Spinal cord (tissue), 10 donors: ENCODE measurements at places on chromosomes 2 and 18.
A peak's percentile ranks its signal among the peaks of the same experiment; 100 is the strongest.

- peak; percentile 46 for DNase-seq
- H3K4me3 ChIP-seq = peak overlapping the region; percentile 74
- H3K36me3 ChIP-seq = no peaks in the 10 kb centered on the region
- peak overlapping the region; percentile 75 for H3K27ac ChIP-seq
These were observed 71.2 kb downstream of the PLB1 start for GRCh38 chr2:28567061-28567471.

- no peak overlapping the region for H3K27ac ChIP-seq
- H3K27me3 ChIP-seq = no peaks in the 10 kb centered on the region
- H3K4me1 ChIP-seq = peaks cover 36% of the 10 kb centered on the region
- H3K36me3 ChIP-seq = peaks cover 44% of the 10 kb centered on the region
- no peak for DNase-seq
These were observed 11.6 kb downstream of the TRIB2 start for GRCh38 chr2:12728221-12728777.

GRCh38 chr18:53843113-53843760 lies 381.2 kb downstream of the MBD2 start:
- no peak for DNase-seq
- no peaks in the 10 kb centered on the region for H3K36me3 ChIP-seq
- H3K27ac ChIP-seq = no peak overlapping the region
- H3K4me3 ChIP-seq = no peak overlapping the region
- no peaks in the 10 kb centered on the region for H3K27me3 ChIP-seq

- no peak overlapping the region for H3K27ac ChIP-seq
- no peaks in the 10 kb centered on the region for H3K4me1 ChIP-seq
- DNase-seq = no peak
- H3K27me3 ChIP-seq = no peaks in the 10 kb centered on the region
- H3K36me3 ChIP-seq = no peaks in the 10 kb centered on the region
These were observed 314.4 kb upstream of the NT5C1B start for GRCh38 chr2:18903750-18904149.

DNA sequence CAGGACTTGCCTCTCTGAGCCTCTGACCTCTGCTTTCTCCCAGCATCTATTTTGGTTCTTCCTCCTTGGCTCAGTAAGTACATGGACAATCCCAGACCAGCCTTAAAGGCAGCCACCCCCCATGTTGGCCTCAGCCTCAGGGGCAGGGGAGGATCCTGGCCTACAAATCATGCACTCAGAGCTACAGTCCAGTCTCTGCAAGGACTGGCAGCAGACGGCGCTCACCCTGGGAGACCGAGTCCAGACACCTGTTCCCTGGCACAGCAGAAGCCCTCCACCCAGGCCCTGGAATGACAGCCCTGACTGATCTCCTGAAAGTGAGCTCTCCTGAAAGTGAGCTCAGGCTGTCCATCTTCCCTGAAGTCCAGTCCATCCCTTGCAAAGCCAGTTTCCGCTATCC lies 25.7 kb upstream of the PTPN4 start:
- no peak for DNase-seq
- H3K27ac ChIP-seq = no peak overlapping the region
- peaks cover 28% of the 10 kb centered on the region for H3K4me1 ChIP-seq
- no peak overlapping the region for H3K4me3 ChIP-seq
- no peaks in the 10 kb centered on the region for H3K27me3 ChIP-seq

DNA sequence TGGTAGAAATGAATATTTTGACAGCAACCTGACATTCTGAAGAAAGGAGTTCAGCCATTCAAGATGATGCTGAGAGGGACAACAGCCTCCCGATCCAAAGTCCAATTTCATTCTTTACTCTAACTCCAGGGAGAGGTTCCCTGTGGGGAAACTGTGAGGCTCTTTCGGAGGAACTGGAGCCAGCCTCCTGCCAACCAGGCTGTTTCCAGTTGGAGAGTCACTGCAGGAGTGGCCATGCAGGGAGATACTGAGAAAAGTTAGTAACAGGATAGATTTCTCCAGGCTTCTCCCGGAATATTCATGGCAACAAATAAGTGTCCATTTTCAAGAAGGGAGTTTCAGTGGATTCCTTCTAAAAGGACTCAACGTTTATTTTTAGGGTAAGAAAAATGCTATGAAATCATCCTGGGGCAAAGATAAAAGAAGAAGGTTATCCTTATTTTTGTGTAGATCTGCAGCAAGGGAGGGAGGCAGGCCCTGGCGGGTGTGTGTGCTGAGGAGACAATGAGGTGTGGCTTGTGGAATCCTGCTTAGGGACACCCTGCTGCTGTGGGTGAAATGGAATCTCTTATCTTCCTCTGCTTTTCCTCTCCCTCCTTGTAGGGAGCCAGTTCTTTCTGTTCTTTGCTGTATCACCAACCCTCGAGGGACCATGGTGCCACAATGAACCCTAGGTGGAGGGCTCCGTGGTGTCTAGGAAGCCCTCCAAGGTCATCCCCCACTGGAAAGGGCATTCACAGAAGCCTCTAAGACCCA lies 18.1 kb downstream of the KLHL14 start:
- H3K36me3 ChIP-seq = no peaks in the 10 kb centered on the region
- H3K4me1 ChIP-seq = no peaks in the 10 kb centered on the region
- H3K27me3 ChIP-seq = no peaks in the 10 kb centered on the region
- no peak overlapping the region for H3K27ac ChIP-seq
- H3K4me3 ChIP-seq = no peak overlapping the region

- DNase-seq = no peak
- H3K27ac ChIP-seq = no peak overlapping the region
- no peak overlapping the region for H3K4me3 ChIP-seq
- no peaks in the 10 kb centered on the region for H3K36me3 ChIP-seq
These were observed 173.7 kb downstream of the MYCN start for GRCh38 chr2:16114070-16114469.

DNA sequence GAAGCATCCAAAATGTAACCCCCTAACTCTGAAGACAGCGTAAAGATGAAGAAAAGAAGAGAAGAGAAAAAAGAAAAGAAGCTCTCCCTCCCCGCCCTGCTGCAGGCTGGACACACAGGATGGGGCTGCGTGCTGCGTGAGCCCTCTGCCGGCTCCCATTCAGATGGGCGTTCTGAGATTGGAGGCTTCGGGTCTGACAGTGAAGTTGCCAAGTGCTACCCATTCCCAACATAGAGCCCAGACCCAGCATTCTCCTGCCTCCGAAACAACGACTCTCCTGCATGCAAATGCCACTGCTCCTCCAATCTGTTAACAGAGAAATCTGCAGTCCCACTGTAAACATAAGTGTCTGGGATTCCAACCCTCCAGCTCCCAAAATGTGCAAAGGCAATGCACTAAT lies 234.9 kb downstream of the BCL11A start:
- no peak overlapping the region for H3K27ac ChIP-seq
- H3K27me3 ChIP-seq = no peaks in the 10 kb centered on the region
- H3K36me3 ChIP-seq = no peaks in the 10 kb centered on the region
- DNase-seq = peak; percentile 78
- peaks cover 26% of the 10 kb centered on the region for H3K4me1 ChIP-seq
- no peak overlapping the region for H3K4me3 ChIP-seq
